Mammary microvascular endothelial cell (primary cell): ENCODE measurements at places on chromosomes 1 and 21. TPM values are rescaled to one million over a fixed set of nuclear protein-coding genes. Genes with fewer than 3 reads are reported as not detected.

FCRLA gene
- total RNA-seq: 0.27 and 0.74 TPM in 2 replicates

ATP5PB gene
- 292 and 347 TPM in 2 replicates for total RNA-seq

RHD gene
- not detected in 2 replicates for total RNA-seq

PADI3 gene
- total RNA-seq: not detected in 2 replicates

GPR161 gene
- 9.1 and 10.5 TPM in 2 replicates for total RNA-seq
